ENCODE measurements at places on chromosomes 11 and 22.

GRCh38 chr22:49372530-49373288 is 455.0 kb downstream of the BRD1 start:
- DNase-seq = no peak

- DNase-seq = no peak
Observed at GRCh38 chr11:100816823-100817222, 129.7 kb downstream of the ARHGAP42 start.

DNA sequence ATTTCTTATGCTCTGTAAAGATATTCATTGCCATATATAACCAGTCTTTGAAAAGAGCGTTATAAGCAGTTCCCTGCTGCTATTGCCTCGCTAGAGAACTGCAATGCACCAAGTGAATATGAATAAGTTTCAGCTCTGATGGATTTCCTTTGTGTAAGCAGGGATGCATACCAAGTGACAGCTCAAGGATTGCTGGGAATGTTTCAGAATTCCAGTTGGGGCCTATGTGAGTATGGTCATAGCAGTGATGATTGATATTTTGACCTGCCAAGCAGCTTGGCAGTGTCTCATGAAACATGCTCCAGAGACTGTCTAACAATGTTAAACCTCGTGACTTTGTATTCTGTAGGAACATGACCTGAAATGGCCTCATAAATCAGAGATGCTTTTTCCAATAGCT is 312.6 kb downstream of the C11orf87 start:
- no peak for DNase-seq

DNA sequence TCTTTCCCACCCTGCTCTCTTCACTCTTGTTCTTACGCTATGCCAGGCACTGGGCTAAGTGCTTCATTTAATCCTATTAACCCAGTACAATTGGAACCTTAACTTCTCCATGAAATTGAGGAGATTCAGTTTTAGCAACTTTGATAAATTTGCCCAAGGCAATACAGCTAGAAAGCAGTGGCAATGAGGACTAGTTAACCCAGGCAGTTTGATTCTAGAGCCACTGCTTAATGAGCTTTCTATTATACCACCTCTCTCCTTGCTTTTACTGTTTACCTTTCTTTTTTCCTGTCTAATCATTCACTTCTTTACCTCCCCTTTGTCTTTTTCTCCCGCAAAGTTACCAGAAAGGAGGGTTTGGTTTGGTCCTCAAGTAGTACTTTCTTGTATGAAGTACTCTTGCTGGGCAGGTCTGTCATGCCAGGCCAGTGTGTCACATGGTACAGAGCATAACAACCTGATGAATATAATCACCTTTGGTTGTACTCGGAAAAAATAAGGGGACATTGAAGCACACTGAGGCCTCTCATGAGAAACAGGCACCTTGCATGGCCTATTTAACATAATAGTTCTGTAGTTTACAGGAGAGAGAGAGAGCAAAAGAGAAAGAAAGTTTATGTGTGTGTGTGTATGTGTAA is 70.6 kb downstream of the PDHX start:
- no peak for DNase-seq

DNA sequence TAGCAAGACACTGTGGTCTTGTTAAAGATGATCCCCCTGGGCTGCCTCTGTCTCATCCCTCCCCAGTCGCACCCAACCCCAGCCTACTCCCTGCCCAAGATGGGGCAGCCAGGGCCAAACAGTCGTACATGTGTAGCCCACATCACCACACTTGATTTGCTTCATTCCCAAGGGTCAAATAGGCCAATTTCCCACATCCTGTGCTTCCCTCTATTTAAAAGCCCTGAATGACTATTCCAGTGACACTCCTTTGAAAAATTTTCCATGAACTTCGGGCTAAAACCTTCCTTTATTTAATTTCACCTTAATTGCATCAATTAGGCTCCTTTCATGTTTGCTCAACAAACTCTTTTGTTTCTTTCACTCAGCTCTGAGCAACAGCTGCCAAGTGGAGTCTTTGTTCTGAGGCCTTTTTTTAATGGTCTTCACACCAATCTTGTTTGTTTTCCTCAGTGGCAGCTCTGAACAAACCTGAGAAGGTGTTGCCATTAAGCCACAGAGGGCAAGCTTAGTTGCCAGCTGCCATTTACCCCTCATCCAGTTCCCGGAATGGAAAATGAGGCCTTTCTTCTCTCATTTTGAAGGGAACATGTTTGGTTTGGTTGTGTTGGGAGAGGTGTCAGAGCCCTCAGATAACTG is 126.9 kb downstream of the APIP start:
- DNase-seq = no peak

GRCh38 chr11:26333906-26334305 is 2.0 kb downstream of the ANO3 start:
- no peak for DNase-seq

- DNase-seq = no peak
Observed at GRCh38 chr11:27837895-27838563, 137.8 kb upstream of the BDNF start.

- no peak for DNase-seq
Observed at GRCh38 chr11:117597071-117597470, 199.9 kb downstream of the DSCAML1 start.

GRCh38 chr11:22774716-22775115 is 54.9 kb downstream of the SVIP start:
- no peak for DNase-seq

GRCh38 chr11:27592098-27592780 is 85.7 kb upstream of the LIN7C start:
- DNase-seq = no peak

- no peak for DNase-seq
Observed at GRCh38 chr11:61694946-61695706, 14.9 kb downstream of the DAGLA start.

GRCh38 chr22:24474221-24474620 is 20.9 kb upstream of the UPB1 start:
- no peak for DNase-seq

DNA sequence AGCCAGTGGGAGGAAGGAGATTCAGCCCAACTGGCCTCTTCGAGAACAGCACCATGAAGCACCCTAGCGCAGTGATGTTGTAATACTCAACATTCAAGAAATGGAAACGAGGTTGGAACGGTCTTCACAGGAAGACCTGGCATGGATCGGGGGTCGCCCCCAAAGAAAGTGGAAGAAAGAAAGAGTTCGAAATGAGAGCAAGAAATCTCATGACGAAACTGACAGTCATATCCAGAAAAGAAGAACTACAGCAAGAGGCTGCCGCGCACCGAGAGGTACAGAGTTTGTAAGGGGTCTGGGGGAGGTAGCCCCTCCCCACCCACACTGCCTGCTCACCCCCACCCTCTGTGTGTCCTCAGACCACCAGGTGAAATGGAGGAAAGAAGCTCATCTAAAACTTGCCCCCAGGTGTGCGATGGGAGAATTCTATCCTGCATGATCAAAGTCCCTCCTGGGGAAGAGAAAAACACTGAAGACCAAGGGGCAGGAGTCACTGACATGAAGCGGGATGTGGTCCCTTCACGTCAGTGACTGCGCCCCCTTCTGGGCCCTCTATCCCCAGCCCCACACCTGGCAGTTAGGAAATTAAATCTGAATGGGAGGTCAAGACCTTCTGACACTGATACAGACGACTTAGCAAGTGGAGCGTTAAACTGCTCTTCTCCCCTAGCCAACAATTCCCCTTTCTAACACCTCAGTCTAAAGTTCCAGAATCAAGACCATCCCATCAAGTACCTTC is 52.9 kb upstream of the SPATA19 start:
- DNase-seq = no peak

- DNase-seq = no peak
Observed at GRCh38 chr11:9078113-9079086, 13.0 kb downstream of the SCUBE2 start.

DNA sequence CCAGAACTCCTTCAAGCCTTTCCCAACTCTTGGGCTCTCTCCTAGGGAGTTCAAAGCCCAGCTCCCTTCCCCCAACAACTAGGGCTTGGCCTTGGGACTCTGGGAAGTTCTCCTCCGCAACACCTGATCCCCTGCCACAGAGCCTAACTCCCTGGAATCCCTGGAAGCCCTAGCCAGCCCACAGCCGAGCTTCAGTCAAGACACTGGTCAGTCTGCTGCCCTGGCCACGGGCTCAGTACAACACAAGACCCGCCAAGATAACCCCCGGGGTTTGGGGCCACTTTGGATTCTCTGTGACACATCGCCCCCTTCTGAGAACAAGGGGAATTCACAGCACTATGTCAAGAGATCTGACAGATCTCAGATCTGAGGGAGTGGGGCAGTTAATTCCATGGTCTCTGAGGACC is 58.3 kb downstream of the SLC22A12 start:
- no peak for DNase-seq

DNA sequence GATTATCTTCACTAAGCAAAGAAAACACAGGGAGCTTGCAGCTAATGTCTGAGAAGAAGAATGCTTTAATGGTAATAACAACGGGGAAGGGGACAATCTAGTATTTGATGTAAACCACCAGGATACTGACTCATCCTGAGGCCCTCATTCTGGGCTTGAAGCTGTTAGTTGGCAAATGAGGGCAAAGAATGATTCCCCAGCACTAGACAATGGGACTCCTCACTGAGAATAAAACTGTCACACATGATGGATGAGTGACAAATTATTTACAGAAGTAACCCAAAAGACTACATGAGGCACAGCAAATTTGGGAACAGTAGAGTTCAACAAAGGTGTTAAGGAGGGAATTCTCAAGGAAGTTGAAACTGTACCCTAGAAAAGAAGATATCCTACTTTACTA is 76.3 kb downstream of the FAM168A start:
- no peak for DNase-seq

GRCh38 chr22:24419475-24419850 is 7.9 kb upstream of the ADORA2A start:
- DNase-seq = no peak

DNA sequence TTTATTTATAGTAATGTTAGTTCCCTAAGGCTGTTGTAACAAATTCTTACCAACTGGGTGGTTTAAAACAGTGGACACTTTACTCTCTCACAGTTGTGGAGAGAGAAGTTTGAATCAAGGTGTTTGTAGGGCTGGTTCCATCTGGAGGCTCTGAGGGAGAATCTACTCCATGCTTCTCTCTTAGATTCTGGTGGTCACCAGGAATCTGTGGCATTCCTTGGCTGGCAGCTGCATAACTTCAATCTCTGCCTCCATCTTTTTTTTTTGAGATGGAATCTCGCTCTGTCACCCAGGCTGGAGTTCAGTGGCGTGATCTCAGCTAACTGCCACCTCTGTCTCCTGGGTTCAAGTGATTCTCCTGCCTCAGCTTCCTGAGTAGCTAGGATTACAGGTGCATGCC is 46.3 kb downstream of the LDLRAD3 start:
- no peak for DNase-seq

DNA sequence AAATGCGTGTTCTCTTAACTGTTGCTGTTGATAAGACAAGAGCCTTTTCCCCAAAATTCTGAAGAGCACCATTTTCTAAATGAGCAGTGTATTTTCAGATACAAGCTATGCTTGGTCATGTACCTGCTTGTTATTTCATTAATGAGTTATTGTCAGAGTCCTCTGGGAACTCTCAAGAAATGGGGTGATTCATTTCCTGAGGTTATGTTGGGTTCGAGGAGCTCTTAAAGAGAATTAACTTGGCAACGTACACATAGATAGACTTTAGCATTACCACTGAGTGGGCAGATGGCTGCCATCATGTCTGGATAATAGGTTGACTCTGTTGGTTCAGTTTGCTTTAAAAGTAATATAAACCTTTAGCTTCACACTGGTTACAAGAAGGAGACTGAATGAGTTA is 87.9 kb upstream of the SORL1-AS1 start:
- DNase-seq = no peak

GRCh38 chr11:124402326-124402922 is 3.6 kb upstream of the OR8B3 start:
- DNase-seq = peak; percentile 12

- peak; percentile 36 for DNase-seq
Observed at GRCh38 chr11:128735935-128736605, 42.2 kb downstream of the FLI1 start.

- DNase-seq = no peak
Observed at GRCh38 chr11:10273738-10274137, 20.3 kb downstream of the SBF2 start.

DNA sequence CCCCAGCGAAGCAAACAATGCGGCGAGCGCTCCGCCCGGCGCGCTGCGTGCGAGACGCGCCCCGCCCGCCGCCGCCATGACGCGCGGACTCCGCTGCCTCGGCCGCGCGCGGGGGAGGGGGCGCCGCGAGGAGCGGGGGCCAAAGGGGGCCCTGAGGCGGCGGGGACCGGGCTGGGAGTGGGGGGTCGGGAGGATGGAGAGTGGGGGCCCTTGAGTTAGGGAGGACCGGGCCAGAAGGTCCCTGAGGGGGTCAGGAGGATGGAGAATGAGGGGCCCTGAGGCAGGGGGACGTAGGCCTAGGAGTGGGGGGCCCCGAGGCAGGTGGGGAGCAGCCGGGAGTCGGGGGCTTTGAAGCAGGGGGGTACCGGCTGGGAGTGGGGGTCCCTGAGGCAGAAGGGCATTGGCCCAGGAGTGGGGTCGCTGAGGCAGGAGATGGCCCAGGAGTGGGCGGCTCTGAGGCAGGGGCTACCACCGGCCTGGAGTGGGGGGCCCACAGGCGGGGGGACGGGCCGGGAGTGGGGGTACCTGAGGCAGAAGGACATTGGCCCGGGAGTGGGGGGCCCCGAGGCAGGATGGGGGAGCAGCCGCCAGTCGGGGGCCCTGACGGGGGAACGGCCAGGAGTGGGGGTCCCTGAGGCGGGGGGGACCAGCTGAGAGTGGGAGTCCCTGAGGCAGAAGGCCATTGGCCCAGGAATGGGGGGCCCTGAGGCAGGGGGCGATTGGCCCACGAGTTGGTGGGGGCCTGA is at the start of gene BRD1:
BRD1 (minus strand) TSS at position 21 of the 746 bp plus-strand sequence. CDS start 3,556 bp downstream, outside the sequence.
- DNase-seq = peak; percentile 33

DNA sequence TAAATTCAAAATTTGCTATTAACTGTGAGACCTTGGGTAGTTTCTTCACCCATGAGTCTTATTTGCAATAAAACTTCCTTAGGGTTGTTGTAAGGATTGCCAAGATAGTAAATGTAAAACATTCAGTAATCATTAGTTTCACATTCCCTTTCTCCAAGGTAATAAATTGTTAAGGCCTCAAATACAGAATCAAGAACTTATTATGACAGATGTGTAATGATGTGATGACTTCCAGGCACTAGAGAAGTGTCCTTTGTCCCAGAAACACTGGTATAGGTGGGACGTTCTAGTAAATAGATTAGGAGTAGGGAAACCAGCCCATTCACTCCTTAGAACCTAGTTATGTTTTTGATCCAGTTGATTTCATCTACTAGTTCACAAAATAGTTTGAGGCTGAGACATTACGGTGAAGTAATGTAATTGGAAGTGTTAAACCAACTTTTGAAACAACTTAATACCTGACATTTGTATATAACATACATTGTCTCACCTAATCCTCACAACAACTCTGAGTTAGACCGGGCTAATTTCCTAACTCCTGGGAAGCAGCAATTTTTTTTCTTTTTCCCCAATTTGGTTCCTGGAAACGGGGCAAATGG is 25.5 kb downstream of the CTNND1 start:
- DNase-seq = no peak

Data from stimulated activated naive CD4-positive, alpha-beta T cell treated with Interleukin-2 at 50 U/mL for 16 hours (primary cell).